ENCODE measurements at places on chromosomes 12 and 14.

DNA sequence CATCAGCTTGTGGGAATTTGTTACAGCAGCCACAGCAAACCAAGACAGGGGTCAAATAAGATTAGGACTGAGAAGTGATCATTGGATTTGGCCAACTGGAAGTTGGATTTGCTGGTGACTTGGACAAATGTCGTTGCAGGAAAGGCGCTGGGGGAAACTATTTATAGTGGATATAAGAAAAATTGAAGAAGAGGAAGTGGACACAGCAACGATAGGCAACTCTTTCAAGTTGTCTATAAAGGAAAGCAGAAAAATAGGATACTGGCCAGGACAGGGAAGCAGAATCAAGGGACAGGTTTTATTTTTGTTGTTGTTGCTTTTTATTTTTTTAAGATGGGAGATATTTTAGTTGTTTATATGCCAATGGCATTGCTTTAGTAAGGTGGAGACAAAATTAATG lies 56.2 kb upstream of the RTRAF start:
- no peak for DNase-seq

- DNase-seq: no peak
These were observed 45.4 kb downstream of the YAF2 start for GRCh38 chr12:42192686-42193085.

DNA sequence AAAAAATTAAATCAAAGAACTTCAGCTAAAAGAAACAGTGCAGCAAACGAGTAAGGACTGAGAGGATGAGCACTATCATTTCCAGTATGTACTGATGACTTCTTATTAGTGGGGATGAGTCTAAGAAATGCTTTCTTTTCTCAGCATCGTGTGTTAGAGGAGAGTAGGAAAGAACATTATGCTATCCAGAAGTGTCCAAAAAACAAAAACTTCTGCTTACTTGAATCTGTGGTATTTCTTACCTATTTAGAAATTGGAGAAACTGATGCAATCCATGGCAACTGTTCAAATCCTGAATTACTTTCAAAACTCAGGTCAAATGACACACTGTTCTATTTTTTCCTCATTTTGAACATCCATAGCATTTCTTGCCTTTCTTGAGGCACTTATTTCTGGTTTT lies 23.7 kb downstream of the ABCD2 start:
- no peak for DNase-seq

GRCh38 chr14:68666899-68667298 lies 126.0 kb downstream of the ZFP36L1 start:
- no peak for DNase-seq

DNA sequence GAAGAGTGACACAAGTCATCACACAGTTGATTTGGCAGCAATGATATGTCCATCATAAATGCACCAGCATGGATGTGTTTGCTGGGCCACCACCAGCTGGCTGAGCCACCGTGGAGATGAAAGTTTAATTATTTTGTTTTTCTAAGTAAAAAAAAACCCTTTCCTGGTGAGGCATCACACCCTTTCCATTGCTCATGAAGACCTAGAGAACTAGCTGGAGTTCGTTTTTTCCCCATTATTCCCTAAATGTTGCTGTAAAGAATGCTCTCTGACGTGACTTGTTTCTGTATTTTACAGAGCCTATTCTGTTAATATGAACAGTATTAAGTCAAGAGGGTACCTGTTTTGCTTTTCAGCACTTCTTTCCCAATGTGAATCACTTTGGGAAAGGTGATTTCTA lies 257.9 kb downstream of the MSRB3 start:
- no peak for DNase-seq

DNA sequence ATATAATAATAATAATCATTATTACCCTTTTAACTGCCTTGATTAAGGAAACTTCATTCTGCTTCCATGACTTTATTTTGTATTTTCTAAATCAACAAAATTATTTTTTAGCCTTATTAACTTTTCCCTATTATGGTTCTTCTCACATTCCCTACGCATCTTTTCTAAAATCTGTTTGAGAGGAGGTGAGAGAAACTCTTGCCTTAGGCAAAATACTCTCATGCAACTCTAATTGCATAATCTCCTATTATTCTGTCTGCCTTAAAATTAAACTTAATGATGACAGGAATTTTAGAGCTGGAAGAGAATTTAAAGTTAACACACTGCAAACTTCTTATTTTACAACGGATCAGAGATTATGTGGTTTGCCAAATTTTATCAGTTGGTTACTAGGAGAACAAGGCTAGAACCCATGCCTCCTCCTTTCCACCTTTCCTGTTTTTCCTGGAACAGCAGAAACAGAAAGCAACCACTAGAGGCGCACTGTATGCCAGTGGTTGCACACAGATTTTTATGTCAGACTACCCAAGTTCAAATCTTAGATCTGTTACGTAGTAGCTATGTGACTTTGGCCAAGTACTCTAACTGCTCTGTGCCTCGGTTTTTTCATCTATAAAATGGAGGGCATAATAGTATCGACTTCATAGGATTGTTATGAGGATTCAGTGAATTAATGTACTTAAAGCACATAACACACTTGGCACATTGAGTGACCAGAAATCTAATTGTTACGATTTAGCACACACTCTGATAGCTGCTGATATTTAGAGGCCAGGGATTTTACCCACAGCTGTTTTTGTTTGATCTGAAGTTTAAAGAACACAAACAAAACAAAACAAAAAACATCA lies 4.3 kb upstream of the BRMS1L start:
- DNase-seq: peak; percentile 23

DNA sequence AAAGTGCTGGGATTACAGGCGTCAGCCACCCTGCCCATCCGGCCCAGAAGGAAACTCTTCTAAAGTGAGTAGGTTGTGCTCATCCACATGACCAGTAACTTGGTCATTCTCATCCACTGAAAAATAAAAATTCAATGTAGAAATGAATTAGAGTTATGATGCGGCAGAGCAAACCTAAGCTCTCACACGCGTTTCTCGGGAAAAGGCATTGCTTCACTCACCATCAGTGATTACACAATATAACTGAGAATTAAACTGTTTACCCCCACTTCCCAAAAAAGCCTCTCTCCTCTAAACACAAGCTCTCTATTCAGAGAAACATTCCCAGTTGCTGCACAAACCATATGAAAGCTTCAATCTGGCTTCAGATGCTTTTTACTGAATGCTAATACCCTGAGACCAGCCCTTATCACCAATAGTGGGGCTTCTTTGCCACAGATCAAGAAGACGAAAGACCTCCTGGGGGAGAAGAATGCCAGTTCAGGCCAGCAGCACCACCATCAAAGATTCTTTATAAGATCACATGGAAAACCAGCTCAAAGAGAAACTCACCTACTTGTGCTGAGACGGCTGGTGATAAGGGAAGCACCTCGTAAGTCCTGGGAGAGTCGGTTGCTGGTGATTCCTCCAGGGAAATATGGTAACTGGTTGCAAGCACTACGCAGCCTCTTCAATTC lies 121.5 kb upstream of the SFSWAP start:
- no peak for DNase-seq

DNA sequence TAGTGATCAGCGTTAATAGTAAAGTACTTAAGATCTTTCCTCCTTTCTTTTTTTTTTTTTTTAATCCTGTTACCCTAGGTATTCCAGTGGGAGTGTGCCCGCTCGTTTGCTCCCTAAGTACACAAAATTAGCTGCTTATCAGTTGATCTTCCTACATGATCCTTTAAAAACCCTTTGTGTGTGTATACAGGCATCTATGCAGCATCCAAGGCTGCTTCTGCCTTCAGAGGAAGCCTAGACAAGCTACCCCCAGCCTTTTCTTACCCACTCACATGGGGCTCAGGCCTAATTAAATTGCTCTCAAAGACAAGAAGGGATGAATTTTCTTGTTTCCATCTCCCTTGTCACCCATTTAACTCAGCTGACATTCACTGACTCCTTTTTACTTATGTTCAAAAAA lies 343.4 kb upstream of the LMO3 start:
- no peak for DNase-seq

GRCh38 chr12:25997201-25997963 lies 38.9 kb downstream of the RASSF8 start:
- peak; percentile 72 for DNase-seq

DNA sequence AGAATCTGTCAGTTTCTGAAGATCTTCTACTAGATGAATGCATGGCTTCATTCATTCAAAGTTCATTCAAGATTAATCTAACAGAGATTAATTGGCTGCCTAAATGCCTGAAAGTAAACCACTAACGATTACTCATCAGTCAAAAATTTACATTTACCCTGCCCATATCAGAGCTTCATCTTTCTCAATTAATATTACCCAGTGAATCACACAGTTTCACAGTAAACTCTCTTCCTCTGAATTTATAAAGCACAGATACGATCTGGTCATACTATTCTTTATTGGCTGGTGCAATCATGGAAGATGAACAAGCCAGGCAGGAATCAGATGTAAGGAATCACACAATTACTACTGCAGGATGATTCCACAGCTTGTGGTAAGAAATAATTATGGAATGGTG lies 377.7 kb downstream of the SLC16A7 start:
- DNase-seq: peak; percentile 78

GRCh38 chr12:123034865-123035264 lies 54.4 kb downstream of the ARL6IP4 start:
- DNase-seq: no peak

- no peak for DNase-seq
These were observed 5.5 kb downstream of the TMEM63C start for GRCh38 chr14:77186911-77187648.

DNA sequence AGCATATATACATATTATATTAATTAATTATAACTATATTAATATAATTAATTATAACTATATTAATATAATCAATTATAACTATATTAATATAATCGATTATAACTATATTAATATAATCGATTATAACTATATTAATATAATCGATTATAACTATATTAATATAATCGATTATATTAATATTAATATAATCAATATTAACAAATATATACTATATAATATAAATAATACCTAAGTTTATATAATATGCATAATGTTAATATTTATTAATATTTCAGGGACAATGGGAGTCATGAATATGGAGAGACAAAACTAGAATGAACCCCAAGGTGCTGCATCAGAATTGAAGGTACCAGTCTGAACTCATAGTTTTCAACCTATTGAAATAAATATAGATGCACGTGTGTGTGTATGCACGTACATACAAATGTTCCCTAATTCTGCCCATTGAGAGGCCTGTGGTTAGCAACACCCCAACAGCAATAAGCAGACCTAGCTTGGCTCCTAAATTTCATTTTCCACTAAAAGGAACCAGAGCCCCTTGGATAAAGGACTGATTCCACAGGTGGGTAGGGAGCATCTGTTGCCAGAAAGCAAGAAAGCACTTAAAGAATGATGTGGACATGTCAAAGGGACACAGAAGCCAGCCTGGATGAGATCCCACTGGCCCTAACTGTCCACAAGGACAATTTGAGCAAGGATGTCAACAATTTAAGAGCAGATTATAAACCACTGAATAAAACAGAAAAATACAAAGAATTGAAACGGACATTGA lies 21.3 kb downstream of the SSH1 start:
- DNase-seq: no peak

GRCh38 chr12:38586789-38587188 lies 270.2 kb downstream of the ALG10B start:
- DNase-seq: peak; percentile 93

DNA sequence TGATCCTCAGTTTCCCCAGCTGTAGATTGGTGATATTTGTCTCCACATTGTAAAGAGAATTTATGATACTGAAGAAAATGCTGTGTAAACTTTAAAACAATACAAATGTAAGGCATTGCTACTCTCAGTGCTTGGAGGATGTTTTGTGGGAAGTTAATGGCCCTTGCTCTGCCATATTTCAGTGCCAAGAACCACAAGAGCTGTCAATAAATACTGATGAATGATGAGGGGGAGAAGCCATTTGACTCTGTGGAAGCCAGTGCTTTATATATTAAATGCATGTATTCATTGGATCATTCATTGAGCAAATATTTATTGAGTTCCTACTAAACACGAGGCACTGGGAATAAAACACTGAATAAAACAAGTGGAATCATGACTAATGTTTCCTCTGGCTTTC lies 30.8 kb downstream of the CACNA1C start:
- no peak for DNase-seq

DNA sequence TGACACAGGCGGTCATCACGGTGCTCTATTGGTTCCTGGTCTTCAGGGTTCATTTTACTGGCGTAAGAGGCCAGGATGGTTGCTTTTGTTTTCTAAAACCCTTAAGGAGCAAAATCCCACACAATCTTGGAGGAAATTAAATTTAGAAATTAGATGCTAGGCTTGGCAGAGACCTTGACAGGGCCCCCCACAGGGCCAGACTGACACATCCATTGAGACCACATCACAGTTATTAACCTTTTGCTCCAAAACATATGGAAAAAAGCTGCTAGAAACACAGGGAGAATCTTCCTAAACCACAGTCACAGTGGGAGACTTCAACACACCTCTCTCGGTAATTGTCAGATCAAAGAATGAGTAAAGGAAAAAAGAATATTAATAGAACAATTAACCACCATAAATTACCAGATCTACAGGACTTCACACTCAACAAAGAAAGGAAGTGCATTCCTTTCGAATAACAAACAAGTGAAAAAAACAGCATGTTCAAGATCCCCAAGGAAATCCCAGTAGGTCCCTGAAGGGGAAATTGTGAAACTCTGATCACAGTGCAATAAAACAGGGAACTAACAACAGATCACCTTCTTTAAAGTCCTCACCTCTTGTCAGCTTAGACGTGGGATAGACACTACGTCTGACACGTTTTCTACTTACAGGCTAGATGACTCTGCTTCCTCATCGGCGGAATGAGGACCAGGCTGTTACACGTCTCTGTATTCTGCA lies 40.2 kb upstream of the TMEM179 start:
- no peak for DNase-seq

DNA sequence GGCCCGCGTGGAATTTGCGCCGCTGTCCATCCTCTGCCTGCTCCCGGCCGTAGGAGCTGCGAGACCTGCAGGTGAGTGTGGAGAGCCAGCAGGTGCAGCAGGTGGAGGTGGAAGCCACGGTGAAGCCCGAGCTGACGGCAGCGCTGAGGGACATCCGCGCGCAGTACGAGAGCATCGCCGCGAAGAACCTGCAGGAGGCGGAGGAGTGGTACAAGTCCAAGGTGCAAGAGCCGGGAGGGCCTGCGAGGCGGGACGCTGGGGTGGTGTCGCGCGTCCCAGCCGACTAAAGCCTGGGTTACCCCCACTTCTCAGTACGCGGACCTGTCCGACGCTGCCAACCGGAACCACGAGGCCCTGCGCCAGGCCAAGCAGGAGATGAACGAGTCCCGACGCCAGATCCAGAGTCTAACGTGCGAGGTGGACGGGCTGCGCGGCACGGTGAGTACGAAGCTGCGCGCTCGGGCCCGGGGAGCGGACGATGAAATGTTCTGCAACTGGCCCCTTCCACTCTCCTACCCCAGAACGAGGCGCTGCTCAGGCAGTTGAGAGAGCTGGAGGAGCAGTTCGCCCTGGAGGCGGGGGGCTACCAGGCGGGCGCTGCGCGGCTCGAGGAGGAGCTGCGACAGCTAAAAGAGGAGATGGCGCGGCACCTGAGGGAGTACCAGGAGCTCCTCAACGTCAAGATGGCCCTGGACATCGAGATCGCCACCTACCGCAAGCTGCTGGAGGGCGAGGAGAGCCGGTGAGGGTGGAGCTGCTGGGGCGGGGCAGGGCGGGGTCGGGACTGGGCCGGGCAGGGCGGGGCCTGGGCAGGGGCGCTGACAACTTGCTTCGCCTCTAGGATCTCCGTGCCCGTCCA lies 2.1 kb downstream of the PRPH start:
- no peak for DNase-seq

GRCh38 chr12:114321524-114321923 lies 84.4 kb downstream of the TBX5 start:
- no peak for DNase-seq

GRCh38 chr12:60666895-60667294 lies 1071.1 kb downstream of the SLC16A7 start:
- no peak for DNase-seq
